ENCODE measurements at places on chromosomes 5 and 9. TPM values are rescaled to one million over a fixed set of nuclear protein-coding genes. Genes with fewer than 3 reads are reported as not detected.

- DNase-seq = no peak
These were observed 54.1 kb upstream of the DMRTA1 start for GRCh38 chr9:22392523-22392922.

GRCh38 chr9:88746743-88747398 lies 211.9 kb downstream of the NXNL2 start:
- DNase-seq = no peak

DNA sequence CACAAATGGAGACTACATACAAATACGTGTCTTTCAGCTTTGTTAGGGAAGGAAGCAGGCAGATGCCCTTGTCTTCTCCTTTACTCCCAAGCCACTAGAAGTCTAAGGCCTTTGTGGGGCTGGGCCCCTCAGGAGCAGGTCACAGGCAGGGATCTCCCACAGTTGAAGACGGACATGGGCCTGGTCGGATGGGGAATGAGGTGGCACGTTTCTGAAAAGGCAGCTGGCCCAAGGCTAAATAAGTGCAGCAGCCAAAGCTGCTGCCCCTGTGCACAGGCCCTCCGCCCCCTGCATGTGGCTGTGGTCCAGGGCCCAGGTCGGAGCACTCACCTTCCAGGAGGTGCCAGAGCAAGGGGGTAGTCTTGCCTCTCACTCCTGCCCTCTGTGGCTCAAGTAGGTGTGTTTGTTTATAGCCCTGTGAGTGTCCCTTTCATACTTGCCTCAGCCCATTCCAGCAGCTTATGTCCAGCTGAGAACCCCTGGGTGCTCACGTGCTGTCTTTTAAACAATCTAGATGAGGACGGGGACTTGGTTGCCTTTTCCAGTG lies 1.8 kb downstream of the SQSTM1 start:
- no peak for DNase-seq

- no peak for DNase-seq
These were observed 244.7 kb downstream of the COMMD10 start for GRCh38 chr5:116329503-116329902.

DNA sequence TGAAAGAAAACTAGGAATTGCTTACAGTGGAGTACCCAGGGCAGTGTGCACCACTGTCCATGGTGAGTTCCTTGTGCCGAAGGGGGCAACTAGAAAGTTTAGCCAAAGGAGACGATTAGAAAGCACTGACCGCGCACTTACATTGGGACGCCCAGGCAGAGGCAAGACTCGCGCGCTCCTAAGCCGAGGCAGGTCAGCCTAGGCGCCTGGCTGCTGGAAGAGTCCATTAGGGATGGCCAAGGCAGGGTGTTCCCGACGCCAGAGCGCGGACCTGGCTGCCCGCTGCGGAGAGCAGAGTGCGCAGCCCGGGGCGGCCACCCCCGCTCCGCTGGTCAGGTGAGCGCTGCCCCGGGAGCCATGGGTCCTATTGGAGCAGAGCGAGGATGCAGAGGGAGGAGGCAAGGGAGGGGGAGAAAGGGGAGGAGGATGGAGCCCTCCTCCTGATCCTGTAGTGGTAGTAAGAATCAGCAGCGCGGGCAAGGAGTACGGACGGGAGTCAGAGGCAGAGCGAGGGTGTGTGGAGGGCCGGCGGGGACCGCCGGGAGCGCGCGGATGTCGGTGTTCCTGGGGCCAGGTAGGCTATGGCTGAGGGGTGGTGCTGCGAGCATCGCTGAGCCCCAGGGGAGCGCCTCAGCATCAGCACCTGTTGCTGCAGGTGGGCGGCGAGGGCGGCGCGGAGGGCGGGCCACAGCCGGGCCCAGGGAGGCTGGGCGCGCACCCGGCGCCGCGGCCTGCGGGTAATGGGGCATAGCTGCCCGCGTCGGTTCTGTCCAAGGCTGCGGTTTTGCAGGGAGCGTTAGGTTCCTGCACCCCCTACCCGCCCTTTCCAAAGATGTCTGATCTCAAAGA lies at the start of gene ADGRV1:
Gene ADGRV1 (plus strand): TSS at position 454 of the 849 bp plus-strand sequence. CDS start 99 bp downstream, at position 553.
- peak; percentile 87 for DNase-seq

DNA sequence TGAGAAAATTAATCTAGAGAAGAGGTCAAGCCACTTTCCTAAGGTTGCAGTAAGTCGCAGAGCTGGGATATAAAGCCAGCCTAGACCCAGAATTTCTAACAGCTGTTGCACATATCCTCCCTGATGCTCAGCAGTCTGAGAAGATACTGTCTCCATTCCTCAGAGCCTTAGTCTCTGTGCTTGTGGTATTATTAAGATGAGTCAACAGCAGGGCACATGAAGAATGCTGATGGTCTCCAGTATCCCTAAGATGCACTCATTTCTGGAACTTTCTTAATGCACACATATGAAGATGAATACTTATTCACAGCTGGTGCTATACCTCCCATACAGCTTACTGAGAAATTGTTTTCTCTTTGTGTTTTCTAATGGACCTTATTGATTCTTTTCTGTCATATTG lies 32.5 kb downstream of the SGCD start:
- no peak for DNase-seq

- DNase-seq = no peak
These were observed 209.9 kb downstream of the ASTN2 start for GRCh38 chr9:117204971-117205370.

DNA sequence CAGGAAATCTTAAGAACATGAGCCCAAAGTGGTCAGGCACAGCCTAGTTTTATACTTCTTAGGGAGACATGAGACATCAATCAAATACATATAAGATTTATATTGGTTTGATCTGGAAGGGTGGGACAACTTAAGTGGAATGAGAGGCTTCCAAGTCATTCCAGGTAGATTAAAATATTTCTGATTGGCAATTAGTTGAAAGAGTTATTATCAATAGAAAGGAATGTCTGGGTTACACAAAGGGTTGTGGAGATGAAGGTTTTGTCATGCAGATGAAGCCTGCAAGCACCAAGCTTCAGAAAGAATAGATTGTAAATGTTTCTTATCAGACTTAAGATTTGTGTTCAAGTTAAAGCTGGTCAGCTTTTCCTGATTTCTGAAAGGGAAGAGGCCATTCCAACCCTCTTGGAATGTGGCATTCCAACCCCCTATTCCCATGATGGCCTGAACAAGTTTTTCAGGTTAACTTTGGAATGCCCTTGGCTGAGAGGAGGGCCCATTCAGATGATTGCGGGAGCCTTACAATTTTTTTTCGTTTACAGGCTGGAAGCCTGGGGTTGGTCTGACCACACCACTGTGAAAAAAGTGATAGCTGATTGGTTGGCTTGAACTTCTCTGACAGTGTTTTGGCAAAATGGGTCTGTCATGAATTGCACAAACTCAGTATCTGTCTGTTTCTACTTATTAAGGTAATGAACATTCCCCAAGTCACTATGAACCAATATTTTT lies 245.6 kb upstream of the RAI14 start:
- DNase-seq = no peak

DNA sequence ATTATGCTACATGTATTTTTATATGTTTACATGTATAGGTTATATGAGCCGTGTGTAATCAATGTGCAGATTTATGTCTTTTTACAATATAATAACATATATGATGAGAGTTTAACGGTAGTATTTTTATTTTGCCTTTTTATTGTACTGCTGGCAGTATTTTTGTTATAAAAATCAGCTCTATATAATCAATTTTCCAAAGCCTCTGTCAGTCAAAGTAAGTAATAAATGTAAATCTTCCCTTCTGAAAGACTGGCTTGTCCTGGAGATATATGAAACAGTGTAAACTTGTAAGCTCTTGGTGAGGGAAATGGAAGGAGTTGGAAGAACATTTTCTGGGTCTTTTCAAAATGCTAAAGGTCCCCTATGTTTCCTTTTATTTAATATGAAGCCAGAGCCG lies 173.8 kb downstream of the SSBP2 start:
- DNase-seq = no peak

- DNase-seq = no peak
These were observed 285.7 kb upstream of the POU5F2 start for GRCh38 chr5:94027145-94027544.

- no peak for DNase-seq
These were observed 36.9 kb downstream of the HAVCR1 start for GRCh38 chr5:157022024-157022423.

DNA sequence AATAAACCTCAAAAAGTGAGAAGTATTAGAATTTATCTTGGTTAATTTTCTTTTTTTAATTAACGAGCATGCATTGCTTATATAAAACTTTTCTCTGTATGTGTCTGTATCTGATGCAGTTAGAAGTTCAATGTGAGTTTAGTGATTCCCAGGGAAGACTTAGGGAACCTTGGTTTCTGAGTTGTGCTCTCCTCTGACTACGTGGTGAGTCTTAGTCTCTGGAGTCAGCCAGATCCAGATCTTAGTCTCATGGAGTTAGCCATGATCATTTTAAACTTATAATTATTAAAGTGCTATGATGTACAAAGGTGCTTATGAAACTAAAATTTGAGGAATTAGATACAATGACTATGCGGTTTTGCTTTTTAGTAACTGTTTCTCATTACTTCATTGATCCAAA lies 285.3 kb upstream of the DMRT1 start:
- no peak for DNase-seq

GRCh38 chr9:129069862-129070641 lies 10.9 kb upstream of the DOLPP1 start:
- DNase-seq = no peak

GRCh38 chr9:133151601-133152525 lies 11.9 kb downstream of the GBGT1 start:
- no peak for DNase-seq

DNA sequence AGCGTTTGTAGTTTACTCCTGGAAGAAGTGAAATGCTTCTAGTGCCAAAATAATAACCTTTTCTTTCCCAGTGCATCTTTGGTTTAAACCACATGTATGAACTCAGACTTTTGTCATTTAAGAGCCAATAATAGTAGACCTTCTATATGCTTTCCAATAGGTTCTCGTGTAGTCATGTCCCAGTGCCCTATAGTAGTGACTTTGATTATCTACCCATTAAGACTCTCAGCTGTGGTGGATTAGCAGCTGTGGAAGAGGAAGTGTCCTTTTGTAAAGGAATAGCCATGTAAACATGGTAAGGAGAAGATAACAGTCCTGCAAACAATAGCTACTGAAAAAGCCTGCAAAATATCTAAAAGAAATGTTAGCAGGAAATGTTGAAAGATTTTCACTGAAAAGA lies 765.3 kb downstream of the MTRR start:
- no peak for DNase-seq

DNA sequence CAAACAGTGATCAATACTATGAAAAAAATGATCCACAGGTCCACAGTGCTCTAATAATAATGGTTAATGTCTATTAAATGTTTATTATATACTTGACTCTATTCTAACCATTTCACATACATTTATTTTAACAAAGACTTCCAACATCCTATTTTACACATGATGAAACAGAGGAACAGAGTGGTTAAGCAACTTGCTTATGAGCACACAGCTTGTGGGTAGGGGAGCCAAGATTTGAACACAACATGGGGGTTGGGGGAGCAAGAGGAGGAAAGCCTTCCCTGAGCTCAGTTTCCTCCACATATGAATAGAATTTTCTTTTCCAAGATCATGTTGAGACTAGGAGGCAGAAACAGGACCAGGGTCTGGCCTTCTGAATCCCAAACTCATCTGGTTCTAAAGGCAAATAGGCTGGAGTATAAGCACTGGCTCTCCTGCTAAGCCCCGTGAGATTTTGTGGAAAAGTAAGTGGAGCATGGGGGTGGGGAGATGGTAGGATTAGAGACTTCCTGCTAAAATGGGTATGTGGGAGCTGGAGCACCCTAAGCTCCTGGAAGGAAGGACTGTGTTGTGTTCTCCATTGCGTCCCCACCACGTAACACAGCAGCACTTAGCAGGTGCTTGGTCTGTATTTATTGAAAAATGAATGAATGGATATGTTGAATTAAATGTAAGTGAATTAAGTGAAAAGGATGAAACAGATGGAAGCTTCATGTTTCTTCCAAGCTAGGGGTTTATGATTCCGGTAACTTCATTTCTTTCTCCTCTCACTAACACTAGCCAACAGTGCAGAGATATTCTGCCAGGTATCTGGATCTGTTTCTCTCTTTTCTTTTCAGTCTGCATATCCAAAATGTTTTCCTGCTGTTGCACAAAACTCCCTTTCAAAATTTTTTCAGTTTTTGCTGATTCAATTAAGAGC lies 26.9 kb upstream of the GALNT10 start:
- DNase-seq = no peak

DNA sequence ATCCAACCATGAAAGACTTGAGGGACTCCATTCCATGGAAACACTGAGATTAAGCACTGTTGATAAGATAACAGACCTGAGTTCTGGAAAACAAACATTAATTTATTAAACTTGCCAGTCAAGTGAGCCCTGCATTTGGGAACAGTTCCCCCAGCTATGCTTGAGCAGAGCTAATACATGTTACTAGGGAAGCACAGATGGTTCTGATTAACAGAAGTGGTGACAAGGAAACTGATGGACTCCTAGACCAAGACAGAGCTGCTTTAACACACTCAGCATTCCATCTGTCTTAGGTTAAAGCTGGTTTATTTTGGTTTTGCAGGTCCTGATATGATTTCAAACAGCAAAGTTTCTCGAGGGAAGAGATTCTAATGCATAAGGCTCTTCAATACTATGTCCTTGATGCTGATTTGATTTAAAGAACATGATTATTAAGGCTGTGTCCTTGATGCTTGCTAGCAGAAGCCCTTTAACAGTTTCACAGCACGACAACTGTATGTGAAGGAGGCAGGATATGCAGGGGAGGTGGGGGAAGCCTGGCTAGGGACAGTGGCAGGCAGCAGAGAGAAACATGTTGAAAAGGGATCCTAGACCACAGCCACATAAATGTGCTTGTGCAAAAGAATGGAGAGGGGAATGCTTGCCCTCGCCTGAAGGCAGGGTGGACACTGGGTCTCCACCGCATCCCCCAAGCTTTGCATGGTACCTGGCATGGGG lies 66.2 kb downstream of the ACTBL2 start:
- no peak for DNase-seq

DNA sequence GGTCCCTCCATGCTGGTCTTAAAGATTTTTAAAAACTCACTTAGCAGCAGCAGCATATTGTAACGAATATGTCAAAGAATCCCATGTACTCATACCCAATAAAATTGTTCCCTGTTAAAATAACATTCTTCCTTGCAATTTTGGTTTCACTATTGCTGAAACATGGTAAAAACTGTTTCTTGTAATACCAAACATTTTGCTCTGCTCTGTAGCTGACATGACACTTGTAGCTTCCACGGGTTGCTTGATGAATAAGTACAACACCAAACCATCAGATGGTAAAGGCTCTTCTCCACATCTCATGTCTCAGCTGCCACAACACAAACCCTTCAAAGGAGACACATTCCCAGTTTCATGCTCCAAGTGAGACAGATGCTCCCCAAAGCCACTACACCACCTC lies 180.7 kb upstream of the PTGER4 start:
- DNase-seq = no peak

The LCN2 gene
- total RNA-seq = 358 TPM

The FOXD4L4 gene
- total RNA-seq = not detected

The TMEM174 gene
- not detected for total RNA-seq

The OXCT1 gene
- total RNA-seq = 15.8 TPM

The SLCO6A1 gene
- not detected for total RNA-seq

The OR4F3 gene
- not detected for total RNA-seq

The TAF11L5 gene
- not detected for total RNA-seq

The PHF24 gene
- total RNA-seq = 0.12 TPM

The MED27 gene
- total RNA-seq = 13.6 TPM

The DIPK1B gene
- total RNA-seq = 1.3 TPM

Data from left colon (tissue), 2 donors.